ENCODE measurements at places on chromosomes 6 and 20.

GRCh38 chr6:144415835-144416237 is 130.7 kb downstream of the UTRN start:
- DNase-seq, result no peak

DNA sequence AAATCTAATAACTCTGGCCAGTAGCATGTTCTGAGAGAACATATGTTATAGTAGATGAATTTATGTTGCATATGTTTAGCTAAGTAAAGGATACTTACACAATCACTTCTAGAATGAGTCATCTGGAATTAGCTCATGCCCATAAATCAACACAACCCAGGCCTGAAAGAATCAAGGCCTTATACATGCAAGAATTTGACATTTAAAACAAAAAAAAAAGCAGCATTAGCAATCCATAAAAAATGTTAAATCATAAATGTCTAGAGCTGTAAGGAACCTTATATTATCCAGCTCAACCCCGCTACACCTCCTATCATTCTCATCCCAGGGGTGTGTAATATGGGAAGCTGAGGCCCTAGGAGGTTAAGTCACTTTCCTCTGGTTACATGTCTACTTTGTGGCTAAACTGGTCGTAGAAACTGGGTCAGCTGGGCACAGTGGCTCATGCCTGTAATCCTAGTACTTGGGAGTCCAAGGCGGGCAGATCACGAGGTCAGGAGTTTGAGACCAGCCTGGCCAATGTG is 105.2 kb upstream of the CARMIL1 start:
- DNase-seq, result peak; percentile 50

- DNase-seq, result no peak
Measured at GRCh38 chr6:75758061-75758460, 9.0 kb downstream of the MYO6 start.

- DNase-seq, result no peak
Measured at GRCh38 chr20:16203096-16203495, 370.2 kb downstream of the KIF16B start.

DNA sequence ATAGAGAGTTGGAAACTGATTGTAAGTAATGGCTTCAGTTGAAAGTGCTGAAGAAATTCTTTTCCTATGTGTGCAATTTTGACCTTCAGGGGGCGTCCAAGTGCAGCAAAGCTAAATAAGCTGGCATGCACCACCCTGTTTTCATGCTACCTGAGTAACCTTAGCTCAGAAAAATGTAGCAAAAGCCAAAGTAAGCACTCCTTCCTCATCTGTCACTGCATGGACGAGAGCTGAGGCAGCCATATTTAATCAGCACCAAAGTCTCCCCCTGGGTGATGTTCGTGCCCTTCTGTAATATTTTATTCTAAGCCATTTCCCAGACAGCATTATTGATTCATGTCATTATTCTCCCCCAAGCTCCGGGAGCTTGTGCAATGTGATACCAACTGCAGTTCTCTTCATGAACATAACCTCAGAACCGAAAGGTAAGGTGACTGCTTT is 123.1 kb downstream of the RPS12 start:
- no peak for DNase-seq

DNA sequence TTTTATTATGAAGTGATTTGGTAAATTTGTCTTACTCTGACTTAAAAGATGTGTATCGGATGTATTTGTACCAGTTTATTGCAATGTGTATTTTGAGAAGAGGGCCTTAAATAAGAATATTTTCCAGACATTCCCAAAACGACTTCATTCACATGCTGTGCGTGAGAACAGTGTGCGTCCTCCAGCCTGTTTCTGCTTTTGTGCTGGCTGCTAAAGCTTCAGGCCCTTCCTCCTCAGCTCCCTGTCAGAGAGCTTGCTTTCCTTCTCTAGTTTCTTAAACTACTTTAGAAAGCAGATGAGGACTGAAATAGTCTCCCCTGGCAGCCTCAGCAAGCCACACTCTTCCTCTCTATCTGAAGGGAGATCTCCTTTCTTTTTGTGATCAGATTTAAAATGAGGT is 157.8 kb downstream of the SAMD5 start:
- no peak for DNase-seq

DNA sequence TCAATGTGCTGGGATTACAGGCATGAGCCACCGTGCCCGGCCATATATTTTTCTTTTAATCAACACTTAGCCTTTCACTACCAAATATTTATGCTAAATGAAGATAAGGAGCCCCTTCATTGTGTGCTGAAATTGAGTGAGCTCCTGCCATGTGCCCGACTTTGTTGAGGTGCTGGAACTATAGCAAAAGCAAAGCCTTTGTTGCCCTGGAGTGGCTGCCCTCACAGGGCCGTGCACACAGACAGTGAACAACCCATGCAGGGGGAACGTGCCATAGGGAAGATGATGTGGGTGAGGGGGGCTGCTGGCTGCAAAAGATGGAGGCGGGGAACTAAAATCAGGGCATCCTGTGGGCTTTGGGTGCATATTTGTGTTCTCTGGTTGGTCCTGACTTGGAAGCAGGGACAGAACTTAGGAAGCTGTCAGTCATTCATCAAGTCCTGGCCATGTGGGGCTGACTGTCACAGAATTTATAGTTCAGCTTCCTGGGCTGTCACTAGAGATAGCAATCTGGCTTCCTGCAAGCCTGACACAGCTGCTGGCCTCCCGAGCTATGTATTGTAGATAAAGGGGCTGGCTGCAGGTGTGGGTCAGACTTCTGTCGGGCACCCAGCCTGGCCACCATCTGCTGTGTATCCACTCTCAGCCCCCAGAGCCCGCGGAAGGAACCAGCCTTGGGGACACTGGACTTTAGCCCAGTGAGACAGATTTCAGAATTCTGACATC is 56.8 kb upstream of the MPC1 start:
- no peak for DNase-seq

- no peak for DNase-seq
Measured at GRCh38 chr6:72709431-72709830, 87.6 kb downstream of the KCNQ5 start.

- DNase-seq, result no peak
Measured at GRCh38 chr6:7188492-7188891, 80.7 kb downstream of the RREB1 start.

DNA sequence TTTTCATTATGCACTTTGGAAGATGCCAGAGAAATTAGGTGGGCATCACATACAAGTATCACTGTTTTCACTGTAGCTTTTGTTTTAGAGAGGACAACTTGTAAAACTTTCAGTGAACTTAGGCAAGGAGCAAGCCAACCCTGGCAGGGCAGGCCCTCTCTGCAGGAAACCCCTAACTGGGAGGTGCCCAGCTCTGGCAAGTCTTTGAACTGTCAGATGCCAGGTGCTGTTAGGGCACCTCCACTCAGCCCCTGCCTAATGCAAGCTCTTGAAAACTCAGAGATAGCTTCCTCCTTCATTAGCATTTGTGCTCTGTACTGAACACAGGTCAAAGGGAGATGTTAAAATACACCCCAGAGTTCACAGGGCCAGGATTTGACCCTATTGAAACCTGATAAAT is 774.2 kb upstream of the FLRT3 start:
- no peak for DNase-seq

- DNase-seq, result no peak
Measured at GRCh38 chr6:41000248-41000647, 38.8 kb downstream of the UNC5CL start.

DNA sequence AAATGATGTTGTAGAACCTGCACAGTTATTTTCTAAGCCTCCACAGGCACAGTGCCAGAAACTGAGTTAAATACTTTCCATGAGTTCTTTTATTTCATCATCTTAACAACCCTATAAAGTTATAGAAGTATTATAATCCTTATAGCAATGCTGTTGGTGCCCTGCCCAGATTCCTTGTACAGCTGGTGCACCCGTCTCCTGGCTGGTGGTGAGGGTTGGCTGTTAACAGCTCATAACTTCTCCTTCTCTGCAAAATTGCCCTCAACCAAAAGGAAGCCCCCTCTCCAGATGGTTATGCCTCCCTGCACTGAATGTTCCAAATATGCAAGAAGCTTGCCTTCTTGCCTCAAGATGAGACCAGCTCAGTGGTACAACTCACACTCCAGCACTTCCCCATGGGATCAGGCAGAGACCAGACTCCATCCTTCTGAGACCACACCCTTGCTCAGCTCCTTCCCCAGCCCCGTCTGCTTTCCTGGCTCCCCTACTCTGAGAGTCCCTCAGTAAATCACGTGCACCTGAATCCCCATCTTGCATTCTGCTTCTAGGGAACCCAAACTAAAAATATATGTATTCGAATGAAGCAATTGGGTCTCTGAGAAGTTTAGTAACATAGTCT is 304.4 kb upstream of the PLCB4 start:
- no peak for DNase-seq

- no peak for DNase-seq
Measured at GRCh38 chr6:90285042-90285481, 11.6 kb downstream of the BACH2 start.

DNA sequence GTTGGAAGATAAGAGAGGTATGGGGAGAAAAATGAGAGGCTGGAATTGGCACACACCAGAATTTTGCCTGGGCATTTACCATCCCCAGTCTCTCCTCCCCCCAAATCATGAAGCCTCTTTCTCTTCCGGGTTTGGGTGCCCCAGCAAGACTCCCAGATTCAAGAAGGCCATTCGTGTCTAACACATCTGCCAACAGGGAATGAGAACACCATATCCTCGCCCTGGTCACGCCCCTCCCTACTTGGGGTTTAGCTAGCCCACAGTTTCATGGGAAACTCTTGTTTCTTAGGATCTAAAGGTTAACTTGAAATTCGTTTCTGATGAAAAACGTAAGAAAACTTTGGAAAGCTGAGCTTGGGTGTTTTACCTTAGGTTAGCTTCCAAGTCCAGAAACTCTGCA is 105.5 kb upstream of the TMEM170B start:
- DNase-seq, result no peak

DNA sequence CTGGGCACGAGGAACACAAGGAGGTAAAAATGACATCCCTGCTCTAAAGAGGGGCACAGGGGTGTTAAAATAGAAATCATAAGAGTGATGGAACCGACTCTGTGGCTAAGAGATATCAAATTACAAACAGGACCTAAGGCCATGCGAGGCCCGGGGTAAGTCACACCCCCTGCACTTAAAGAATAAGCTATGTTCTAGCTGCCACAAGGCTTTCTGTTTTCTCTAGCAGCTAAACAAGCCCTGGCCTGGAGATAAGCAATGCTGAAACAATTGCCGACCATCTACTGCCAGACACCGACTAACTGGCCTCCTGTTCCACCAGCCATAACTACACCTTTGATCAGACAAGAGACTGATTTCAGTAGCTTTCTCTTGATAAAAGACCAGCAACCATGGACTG is 32.4 kb downstream of the MDGA1 start:
- no peak for DNase-seq

DNA sequence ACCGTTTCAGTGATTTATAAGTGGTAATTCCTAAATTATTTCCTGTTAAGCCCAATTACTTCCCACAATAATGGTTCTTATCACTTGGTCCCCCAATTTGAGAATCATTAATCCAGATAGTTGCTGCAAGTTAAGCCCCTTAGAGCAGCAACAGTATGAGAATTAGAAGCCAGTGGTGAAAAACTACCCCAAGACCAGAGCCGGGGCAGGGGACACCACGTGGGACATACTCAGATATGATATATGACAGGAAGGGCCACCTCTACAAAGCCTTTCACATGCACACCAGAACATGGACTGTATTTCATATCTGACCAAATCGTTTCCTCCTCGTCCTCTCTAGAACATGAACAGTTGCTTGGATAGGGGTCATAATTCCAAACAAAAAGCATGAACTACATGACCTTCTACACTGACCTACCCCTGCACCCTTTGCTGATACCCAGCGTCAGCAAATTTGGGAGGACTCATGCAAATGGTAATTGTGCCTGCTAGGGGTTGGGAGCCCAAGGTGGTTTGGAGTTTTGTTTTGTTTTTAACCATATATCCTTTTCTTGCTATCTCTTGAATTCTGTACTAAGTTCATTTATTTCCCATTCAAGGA is 3.9 kb downstream of the JAG1 start:
- DNase-seq, result no peak

GRCh38 chr20:43271980-43272379 is 82.3 kb upstream of the PTPRT start:
- DNase-seq, result no peak

GRCh38 chr20:4036351-4036750 is 21.0 kb upstream of the RNF24 start:
- no peak for DNase-seq

GRCh38 chr6:161085246-161085645 is 93.7 kb downstream of the MAP3K4 start:
- DNase-seq, result no peak

GRCh38 chr6:17725083-17725482 is 18.4 kb upstream of the NUP153 start:
- peak; percentile 60 for DNase-seq

DNA sequence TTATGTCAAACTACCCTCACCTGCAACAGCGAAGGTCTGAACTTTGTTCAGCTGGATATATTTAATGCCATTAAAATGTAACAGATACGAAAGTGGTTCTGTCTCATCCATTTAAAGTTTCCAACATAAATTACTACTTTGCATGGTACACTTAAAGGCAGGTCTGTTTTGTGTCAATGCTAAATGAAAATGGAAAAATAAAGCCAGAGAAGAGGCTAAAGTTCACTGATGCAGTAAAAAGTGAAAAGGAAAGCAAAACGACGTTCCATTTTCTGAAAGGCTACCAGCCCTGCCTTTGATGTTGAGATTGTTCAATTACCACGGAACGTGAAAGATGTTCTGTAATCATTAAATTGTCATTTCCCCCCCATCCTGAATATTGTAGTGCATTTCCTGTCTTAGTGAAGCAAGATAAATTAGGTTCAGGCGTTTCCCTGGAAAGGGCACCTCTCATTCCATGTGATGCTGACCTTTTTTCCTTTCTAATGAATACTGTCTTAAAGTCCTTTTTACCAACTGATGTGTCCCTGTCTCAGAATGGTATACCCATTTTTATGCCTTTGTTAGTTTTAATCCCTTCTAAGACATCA is 334.7 kb upstream of the JAG1 start:
- no peak for DNase-seq

DNA sequence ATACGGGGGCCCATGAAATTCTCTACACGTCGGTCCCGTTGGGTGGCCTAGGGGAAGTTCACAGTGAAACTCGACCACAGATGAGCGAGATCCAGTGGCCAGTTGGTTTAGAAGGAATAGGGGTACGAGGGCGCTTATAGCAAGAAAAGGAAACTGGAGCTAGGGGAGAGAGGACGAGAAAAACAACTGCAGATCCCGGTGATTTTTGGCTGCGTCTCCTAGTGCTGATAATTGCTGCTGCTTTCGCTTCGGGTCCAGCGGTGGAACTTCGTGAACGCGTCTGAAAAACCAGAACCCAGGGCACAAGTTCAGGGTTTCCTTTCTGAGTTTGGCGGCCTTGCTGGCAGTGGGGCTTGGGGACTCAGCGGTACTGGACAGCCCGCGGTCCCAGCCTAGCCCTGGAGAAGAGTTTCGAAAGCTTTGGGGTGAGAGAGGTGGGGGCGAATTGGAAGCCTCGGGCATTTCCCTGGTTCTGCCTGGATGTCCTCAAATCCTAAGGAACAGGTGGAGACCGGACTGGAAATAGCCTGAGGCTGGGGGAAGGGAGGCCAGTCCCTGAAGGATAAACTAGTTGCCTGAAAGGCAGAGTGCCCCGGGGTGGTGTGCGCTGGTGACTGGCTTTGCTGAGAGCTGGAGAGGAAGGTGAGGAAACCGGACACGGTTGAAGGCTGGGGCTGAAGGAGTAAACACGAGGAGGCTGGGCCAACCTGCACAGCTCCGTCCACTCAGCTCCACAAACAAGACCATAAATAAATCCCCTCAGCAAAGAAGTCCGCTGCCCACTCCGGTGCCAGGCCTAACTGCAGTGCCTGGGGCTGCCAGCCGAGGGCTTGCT is 793 bp downstream of the GMPR start:
- peak; percentile 54 for DNase-seq

- no peak for DNase-seq
Measured at GRCh38 chr6:157213907-157214565, 109.3 kb downstream of the TMEM242 start.
